Activated naive CD4-positive, alpha-beta T cell (primary cell): ENCODE measurements at places on chromosomes 3 and 15.

- DNase-seq: no peak
These were observed 6.4 kb upstream of the CPOX start for GRCh38 chr3:98599647-98600411.

DNA sequence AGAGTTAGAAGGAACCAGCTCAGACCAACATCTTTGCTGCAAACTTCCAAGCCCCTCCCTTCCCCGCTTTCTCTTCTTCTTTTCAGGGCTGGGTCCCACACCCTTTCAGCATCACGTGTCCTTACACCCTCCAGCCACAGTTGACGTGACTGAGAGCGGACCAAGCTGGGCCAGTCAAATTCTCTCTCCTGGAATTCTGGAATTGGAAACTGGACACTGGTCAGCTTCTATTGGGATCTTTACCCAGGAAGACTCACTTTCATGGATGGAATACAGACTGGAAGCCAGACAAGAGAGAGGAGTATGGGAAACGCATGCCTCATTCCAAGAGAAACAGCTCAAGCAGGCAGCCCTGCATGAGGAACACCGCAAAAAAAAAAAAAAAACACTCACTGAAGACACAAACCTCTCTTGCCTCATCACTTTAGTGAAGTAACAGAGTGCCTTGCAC is 12.4 kb upstream of the TPM1 start:
- no peak for DNase-seq

DNA sequence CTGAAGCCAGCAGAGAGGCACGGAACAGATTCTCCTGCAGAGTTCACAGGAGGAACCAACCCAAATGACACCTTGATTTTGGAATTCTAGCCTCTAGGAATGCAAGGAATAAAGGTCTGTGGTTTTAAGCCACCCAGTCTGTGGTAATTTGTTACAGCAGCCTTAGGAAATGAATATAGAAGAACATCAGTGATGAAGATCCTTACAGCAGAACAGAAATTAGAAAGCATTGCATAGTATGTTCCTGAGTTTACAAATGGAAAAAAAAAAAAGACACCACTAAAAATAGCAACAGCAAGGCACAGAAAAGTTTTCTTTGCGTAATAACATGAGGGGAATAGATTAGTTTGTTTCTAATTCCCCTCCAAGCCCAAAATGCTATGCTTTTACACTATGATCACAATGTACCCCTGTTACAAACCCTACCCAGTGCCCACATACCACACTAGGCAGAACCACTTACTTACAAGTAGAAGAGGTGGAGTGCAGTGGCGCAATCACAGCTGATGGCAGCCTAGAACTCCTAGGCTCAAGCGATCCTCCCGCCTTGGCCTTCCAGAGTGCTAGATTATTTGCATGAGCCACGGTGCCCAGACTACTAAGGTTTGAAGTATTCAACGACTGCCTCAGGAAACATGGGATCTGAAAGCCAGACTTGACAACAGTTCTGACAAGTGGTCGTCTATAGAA is 84.3 kb downstream of the SHQ1 start:
- no peak for DNase-seq

DNA sequence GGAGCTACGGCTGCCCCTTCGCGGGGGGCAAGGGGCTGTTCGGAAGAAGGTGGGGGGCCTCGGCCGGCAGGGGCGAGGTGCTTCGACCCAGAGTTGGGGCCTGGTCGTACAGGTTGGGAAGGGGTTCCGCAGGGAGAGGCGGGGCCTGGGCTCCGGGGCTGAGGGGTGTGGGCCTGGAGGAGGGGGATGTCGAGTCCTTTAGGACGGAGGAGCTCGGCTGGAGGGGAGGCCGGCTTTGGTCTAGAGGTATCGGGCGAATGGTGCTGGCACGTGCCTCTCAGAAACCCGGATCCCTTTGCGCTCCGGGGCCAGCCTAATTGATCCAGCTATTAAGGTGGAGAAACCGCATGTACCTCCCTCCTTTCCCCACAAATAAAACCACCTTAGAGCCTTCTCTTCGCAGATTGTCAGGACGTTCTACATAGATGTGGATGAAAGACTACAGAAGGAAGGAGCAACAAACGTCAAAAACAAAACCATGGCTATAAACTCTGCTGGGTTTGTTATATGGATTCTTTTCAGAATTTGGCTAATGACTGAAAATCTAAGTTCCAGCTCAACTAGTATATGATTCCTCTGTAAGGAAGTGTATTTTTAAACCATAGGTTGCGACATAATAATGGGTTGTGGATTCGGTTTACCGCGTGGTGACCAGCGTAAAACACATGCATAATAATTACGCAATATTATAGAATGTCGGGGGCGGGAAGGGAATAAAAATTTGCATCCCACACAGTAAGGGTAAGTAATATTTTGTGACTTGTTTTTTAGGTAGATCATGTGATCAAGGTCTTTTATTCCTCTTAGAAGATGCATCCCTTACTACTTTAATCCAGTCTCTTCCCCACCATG is 644 bp upstream of the NGLY1 start:
- DNase-seq: no peak

GRCh38 chr15:65583701-65584100 is 27.2 kb downstream of the INTS14 start:
- DNase-seq: no peak

GRCh38 chr15:68349151-68349550 is 71.6 kb downstream of the FEM1B start:
- DNase-seq: no peak

DNA sequence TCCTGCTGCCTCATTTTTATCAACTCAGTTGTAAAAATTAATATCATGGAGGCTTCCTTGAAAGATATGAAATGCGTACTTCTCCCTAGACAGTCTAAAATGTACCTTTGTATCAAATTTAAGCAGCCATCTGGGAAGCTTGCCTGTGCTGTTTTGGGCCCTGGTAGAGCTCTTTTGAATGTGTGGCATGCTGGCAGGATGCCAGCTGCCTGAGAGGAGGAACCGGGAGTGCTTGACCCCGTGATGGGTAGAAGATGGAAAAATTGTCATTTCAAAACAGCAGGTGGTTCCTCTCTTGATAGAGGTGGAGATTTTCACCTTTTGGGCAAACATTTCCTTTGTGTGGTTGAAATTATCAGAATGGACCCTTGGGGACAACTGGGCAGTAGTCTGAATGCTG is 245.3 kb downstream of the RPLP1 start:
- DNase-seq: no peak

- DNase-seq: no peak
These were observed 269.0 kb upstream of the CRBN start for GRCh38 chr3:3448468-3448867.

- no peak for DNase-seq
These were observed 103.5 kb downstream of the CHSY1 start for GRCh38 chr15:101148166-101148880.

GRCh38 chr3:113736548-113737089 is 9.4 kb downstream of the NAA50 start:
- DNase-seq: no peak

DNA sequence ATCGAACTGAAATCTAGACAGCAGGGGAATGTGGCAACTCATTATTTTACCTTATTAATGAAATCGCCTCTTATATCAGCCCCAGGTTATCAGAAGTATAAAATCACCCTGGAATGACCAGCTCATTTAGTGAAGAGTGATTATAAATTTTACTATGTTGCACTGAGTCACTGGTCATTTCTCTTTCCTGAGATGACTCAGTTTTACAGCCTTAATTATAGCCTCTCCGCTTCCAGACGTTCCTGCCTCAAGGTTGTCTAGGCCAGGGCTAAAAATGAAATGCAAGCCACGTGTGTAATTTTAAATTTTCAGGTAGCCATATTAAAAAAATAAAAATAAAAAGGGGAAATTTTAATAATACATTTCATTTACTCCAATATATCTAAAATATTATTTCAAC is 33.3 kb downstream of the DET1 start:
- DNase-seq: no peak

- DNase-seq: no peak
These were observed 58.6 kb downstream of the TMEM212 start for GRCh38 chr3:171901615-171902312.

DNA sequence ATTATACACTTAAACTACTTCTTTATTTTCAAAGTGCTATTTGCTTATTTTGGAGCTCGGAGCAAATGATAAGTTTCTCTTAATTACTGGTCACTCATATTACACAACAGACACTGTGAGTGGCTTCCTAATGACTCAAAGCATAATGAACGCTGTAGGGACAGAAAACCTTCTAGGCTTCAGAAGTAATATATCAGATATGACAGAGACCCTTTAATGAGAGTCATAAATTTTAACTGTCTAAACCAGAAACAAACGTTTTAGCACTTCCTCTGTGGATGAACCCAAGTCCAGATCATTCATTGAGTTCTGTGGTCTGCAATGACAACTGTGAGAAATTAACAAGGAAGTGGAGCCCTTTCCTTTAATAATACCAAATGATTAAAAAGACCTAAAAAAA is 66.6 kb downstream of the ARPP21 start:
- no peak for DNase-seq

GRCh38 chr3:163438760-163439159 is 1639.5 kb downstream of the SI start:
- no peak for DNase-seq

DNA sequence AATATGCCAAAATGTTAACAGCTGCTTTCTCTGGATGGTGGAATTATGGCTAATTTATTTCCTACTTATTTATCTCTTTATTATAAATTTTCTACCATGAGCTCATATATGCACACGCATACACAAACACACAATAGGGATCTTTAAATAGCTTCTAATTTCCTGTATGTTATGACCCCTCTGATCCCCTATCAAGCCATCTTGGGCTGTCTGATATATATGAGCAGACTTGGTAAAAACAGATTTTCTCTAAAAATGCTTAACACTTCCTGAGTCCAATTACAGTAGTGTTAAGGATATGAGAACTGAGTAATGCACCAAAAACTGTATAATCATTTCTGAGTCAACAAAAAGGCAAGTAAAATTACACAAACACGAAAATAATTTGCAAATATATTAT is 52.0 kb upstream of the LMOD3 start:
- DNase-seq: no peak

DNA sequence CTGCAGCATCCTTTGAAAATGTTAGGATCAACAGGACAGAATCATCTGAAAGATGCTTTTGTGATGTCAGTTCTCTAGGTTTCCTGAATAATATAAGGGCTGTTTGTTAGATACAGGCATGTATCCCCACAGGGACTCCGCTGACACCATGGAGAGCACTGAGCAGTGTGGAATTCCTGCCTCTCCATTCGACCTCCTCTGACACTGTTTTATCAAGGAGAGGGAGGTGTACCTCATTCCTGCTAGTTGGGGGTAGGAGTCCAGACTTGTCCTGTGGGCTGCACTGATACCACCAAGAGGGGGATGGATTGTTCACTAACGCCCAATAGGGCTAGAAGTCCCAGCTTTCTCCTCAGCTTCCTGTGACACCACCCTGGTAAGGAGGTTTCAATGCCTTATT is 46.6 kb downstream of the LARS2 start:
- no peak for DNase-seq

- DNase-seq: no peak
These were observed 385.5 kb downstream of the FOXP1 start for GRCh38 chr3:71197841-71198565.

DNA sequence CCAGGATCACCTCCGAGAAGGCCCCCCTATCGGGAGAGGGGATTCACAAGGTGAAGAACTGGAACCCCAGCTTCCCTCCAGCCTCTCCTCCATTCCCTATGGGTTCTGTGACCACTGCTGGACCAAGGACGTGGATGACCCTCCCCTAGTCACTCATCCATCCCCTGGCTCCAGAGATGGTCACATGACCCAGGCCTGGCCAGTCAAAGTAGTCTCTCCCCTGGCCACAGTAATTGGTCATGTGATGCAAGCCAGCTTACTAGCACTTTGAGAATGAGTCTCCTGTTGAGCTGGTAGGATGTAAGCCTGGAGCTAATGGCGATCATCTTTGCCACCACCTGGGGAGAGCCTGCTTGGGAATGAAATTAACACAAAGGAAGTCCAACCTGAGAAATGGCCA is 3.9 kb downstream of the CAMK1 start:
- DNase-seq: no peak

DNA sequence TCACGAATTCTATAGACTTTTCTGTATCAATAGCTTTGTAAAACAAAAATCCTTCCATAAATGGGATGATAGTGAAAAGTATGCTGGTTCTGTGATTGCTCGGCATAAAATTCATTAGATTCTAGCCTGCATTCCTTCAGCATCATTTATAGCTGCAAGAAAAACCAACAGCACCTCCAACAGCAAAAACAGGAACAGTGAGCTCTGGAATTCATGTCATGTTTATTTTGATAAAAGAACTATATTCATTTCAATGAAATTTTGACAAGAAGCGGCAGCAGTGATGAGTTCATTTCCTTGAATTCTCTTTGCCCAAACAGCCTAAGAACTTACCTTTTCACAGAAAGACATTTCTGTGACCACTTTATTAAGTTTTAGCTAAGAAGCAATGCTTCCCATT is 515.2 kb upstream of the CCDC54 start:
- no peak for DNase-seq

DNA sequence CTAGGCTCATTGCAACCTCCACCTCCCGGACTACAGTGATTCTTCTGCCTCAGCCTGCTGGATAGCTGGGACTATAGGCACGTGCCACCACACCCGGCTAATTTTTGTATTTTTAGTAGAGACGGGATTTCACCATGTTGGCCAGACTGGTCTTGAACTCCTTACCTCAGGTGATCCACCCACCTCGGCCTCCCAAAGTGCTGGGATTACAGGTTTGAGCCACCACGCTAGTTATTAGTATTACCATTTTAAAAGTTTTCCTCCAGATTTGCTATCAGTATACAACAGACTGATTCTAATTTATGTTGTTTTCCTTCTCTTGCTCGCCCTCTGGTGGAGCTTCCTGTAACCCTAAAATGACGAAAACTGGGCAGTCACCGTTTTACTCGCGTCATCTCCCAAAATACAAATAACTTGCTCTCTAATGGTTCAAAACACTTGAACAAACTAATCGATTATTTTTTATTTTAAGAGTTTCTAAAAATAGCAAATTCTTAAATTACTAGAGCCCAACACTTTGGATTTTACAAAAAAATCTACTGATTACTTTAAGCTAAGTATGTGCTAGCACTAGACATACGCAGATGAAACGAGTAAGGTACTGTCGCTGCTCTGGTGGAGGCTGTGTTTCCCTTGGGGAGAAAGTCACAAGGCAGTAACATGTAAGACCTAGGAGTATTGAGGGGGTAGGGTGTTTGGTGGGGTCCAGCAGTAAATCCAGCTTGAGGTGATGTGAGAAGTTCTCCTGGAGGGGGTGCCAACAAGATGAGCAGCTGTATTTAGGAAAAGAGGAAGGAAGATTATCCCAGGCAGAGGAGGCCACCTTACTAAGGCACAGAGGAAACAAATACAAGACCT is 203.3 kb downstream of the MBNL1 start:
- peak; percentile 23 for DNase-seq

DNA sequence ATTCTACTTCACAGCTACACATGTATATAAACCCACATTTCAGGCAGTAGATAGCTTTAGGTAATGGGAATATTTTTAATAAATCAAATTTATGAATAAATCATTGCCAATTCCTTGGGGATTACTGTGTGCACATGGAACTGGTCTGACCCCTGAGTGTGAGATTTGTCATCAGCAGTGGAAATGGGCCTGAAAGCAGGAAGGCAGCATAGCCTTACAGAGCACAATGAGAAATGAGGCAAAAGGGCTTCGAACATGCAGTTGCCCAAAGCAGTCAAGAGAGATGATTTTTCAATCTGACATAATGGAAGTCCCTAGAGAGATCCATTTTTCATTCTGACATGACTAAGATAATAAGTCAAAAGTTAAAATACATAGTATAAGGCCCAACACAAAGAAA is 599.2 kb downstream of the TUSC7 start:
- no peak for DNase-seq
